NCI-H460 (cell line): ENCODE measurements at places on chromosomes 6 and 20.

- DNase-seq = no peak
Observed at GRCh38 chr6:17768388-17768787, 61.7 kb upstream of the NUP153 start.

DNA sequence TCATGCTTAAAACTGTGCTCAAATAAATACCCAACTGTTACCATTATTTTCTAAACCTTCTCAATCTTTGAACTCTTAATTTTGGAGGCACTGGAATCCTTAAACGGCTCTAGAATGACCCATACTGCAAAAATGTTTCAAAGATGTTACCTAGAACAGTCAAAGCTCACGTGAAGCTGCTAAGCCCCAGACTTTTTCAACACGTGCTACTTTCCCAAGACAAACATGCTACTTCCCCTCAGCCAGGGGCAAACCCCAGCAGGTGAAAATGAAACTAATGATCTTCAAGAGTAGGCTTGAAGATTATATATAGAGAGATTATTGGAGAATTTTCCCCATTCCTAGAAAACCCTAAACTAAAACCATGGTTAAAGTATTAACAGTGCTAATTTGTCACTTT lies 28.1 kb downstream of the HUS1B start:
- DNase-seq = no peak

DNA sequence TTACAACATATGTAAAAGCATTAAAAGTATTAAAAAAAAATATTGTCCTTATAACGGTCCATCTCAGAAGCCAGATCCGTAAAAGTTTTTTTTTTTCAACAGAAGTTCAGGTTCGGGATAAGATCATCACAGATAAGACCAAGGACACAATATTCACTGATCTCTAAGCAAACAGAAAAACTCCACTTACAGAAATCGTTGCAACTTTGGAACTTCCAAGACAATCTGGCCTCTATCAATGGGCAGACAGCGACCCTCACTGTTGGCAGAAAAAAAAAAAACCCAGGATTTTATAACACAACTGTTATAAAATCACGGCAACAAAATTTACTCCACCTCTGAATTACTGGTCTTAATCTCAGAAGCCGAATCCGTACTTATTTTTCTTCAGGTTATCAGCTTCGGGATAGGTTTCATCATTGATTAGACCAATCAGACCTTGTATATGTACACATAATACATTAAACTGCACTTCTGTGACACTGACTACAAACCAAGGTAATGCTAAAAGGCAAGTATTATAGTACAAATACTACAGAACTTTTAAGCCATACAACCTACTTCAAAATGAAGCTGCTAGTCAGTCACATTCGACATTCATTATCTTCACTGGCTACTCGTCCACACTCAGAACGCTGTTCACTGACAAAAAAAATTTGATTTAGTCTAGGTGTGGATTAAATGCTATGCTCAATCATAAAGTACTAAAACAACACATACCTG lies 34.7 kb upstream of the SYNCRIP start:
- DNase-seq = no peak

- DNase-seq = no peak
Observed at GRCh38 chr6:41555326-41556300, 9.4 kb downstream of the FOXP4 start.

- DNase-seq = no peak
Observed at GRCh38 chr20:46552460-46553420, 2.3 kb upstream of the OCSTAMP start.

- DNase-seq = no peak
Observed at GRCh38 chr6:49676671-49677281, 36.6 kb downstream of the CRISP2 start.

DNA sequence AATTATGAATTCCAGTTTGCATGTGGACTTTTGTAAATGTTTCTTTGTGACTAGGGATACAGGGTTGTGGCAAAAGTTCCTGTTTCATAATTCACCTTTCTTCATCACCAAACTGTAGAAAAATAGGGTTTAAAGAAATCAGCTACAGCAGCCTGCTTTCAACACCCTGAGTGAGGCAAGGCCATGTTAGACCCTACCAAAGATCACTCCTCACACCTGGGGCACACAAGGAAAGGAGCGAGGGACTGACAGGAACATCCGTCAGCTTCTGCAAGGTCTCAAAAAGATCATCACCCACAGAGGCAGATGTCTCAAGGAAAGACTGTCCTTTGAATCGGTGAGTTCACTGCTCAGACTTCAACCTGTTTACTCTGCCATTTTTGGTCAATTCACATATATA lies 10.5 kb upstream of the STX11 start:
- no peak for DNase-seq

DNA sequence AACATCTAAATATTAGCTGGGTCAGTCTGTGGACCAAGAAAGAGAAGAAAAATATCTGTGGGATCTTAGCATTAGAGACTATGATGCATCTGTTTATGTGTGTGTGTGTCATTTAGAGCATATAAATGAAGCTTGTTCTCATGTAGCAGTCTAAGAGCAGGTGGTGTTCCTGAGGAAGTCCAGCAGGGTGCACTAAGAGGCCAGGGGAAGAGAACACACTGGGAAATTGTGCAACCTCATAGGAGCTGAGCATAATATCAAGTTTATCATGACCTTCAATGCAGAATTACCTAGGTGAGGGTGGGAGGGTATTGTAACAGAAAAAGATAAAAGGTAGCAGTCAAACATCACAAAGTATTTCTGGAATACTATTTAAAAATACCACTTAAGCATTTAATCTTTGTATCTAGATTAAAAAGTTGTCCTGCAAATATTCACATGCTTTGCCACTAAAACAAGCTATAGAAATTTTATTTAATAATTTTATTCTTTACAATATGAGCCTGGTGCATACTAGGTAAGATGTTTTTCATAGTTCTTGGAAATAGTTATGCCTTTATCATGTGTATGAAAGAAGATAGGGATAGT lies 80.5 kb downstream of the SMPDL3A start:
- peak; percentile 49 for DNase-seq

DNA sequence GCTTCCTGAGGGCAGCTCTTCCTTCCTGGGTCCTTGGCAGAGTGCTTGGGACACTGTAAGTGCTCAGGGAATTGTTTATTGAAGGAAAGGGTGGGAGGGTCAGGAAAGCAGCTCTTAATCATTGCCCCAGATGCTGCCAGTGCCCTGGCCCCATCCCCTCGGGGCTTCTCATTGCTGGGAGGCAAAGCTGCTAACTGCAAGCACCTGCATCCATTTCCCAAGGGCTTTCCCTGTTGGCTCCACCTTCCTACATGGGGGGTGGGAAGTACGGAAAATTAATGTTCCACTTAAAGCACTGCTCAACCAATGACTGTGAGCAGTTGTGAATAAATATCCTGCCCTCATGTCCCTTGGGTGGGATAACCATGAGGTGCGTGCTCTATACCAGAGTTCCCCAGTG lies 56.4 kb downstream of the NDUFAF5 start:
- no peak for DNase-seq
